ENCODE measurements at places on chromosomes 12 and 14.

DNA sequence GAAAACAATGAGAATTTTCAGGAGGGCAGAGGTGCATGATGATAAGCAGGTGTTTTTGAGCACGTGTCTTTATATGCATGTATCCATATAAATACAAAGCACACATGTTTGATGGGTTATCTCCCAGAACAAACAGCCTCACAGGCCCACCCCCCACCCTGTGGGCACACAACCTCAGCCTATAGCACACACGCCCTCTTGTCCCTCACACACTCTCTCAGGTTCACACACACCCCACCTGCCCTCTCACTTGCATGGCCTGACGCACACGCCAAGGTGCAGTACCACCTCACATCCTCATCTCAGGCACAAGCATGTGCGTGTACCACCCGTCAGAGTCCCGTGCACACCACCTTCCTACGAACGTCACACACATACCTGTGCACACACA lies 8.6 kb upstream of the KRT8 start:
- peaks cover 4% of the 10 kb centered on the region for H3K4me1 ChIP-seq
- H3K27ac ChIP-seq, result no peak overlapping the region
- H3K36me3 ChIP-seq, result no peaks in the 10 kb centered on the region
- DNase-seq, result no peak
- H3K27me3 ChIP-seq, result no peaks in the 10 kb centered on the region
- H3K4me3 ChIP-seq, result no peak overlapping the region

DNA sequence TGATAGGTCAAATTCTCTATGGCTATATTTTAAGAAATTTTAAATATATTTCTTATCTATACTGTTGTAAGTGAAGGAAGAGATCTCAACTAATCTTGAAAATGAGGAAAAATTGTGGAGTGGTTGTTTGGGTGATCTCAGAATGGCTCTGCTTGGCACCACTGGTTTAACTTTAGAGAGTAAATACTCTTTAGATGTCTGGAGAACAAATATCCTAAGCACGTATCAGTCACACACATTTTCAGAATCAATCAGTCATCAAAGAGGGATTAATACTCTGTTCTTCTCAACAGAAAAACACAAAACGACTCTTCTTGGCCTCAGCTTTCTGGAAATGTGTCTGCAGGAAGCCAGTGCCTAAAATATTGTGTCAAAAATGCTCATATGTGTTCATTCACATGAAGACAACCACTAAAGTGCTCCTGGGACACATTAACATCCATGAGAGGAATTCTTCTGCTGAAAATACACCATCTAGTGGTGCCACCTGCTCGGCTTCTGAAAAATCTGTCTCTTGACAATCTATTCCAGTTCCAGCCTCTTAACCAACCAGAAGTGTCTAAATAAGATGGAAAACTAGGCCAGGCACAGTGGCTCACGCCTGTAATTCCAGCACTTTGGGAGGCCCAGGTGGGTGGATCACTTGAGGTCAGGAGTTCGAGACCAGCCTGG lies 81.1 kb upstream of the CCDC198 start:
- H3K4me1 ChIP-seq, result no peaks in the 10 kb centered on the region
- H3K36me3 ChIP-seq, result no peaks in the 10 kb centered on the region
- no peaks in the 10 kb centered on the region for H3K27me3 ChIP-seq

- H3K36me3 ChIP-seq, result peaks cover 21% of the 10 kb centered on the region
- peaks cover 11% of the 10 kb centered on the region for H3K4me1 ChIP-seq
- H3K27ac ChIP-seq, result no peak overlapping the region
- no peak overlapping the region for H3K4me3 ChIP-seq
- no peaks in the 10 kb centered on the region for H3K27me3 ChIP-seq
Measured at GRCh38 chr12:11853126-11853525, 203.7 kb downstream of the ETV6 start.

GRCh38 chr12:79408689-79409088 lies 282.1 kb downstream of the PAWR start:
- no peaks in the 10 kb centered on the region for H3K36me3 ChIP-seq
- peak overlapping the region; percentile 63 for H3K27ac ChIP-seq

GRCh38 chr12:22610131-22610530 lies 14.8 kb upstream of the ETNK1 start:
- no peak for DNase-seq
- no peaks in the 10 kb centered on the region for H3K36me3 ChIP-seq
- no peaks in the 10 kb centered on the region for H3K4me1 ChIP-seq
- H3K4me3 ChIP-seq, result no peak overlapping the region
- no peaks in the 10 kb centered on the region for H3K27me3 ChIP-seq
- H3K27ac ChIP-seq, result no peak overlapping the region

DNA sequence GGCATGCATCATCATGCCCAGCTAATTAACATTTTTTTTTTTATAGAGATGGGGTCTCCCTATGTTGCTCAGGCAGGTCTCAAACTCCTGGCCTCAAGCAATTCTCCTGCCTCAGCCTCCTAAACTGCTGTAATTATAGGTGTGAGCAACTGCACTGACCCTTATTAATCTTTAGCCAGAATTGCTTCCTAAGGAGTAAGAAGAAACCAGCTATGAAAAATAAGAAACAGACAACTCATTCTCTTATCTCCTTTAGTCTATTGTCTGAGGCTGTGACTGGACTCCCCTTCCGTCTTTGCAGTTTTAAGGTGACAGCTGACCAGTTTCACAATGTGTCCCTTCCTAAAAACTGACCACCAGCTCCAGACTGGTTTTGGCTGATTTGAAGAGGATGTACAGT lies 52.4 kb downstream of the EMP1 start:
- no peak overlapping the region for H3K27ac ChIP-seq
- H3K27me3 ChIP-seq, result no peaks in the 10 kb centered on the region
- peaks cover 10% of the 10 kb centered on the region for H3K4me1 ChIP-seq
- H3K36me3 ChIP-seq, result no peaks in the 10 kb centered on the region

GRCh38 chr12:102681747-102682146 lies 201.4 kb upstream of the IGF1 start:
- H3K36me3 ChIP-seq, result no peaks in the 10 kb centered on the region
- no peaks in the 10 kb centered on the region for H3K27me3 ChIP-seq
- H3K27ac ChIP-seq, result no peak overlapping the region
- no peak overlapping the region for H3K4me3 ChIP-seq

GRCh38 chr12:112868459-112869041 lies 38.2 kb upstream of the OAS1 start:
- H3K4me1 ChIP-seq, result no peaks in the 10 kb centered on the region
- no peak overlapping the region for H3K27ac ChIP-seq
- no peaks in the 10 kb centered on the region for H3K36me3 ChIP-seq
- no peak overlapping the region for H3K4me3 ChIP-seq

GRCh38 chr14:93347850-93348249 lies 868 bp downstream of the COX8C start:
- DNase-seq, result no peak
- no peaks in the 10 kb centered on the region for H3K4me1 ChIP-seq
- H3K36me3 ChIP-seq, result no peaks in the 10 kb centered on the region
- H3K27ac ChIP-seq, result no peak overlapping the region

DNA sequence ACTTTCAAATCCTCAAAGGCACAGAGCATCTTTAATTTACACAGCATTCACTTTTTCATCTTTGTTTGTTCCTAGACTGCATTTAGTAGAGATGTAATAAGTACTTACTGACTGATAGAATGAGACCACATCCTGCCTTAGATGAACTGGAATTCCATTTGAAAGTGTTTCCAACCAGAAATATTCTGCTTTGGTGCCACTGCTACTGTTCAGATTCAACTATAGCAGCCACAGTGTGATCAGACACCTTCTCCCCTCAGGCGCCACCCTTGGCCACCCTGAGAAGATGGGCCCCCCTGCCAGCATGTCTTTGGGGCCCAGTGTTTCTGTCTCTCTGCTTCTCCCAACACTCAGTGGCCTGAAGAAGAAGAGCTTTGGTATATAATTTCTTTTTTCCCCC lies 449.1 kb downstream of the RAD51B start:
- peaks cover 3% of the 10 kb centered on the region for H3K4me1 ChIP-seq
- no peaks in the 10 kb centered on the region for H3K36me3 ChIP-seq
- no peak overlapping the region for H3K27ac ChIP-seq
- H3K4me3 ChIP-seq, result no peak overlapping the region
- DNase-seq, result peak; percentile 54

All from astrocyte (in vitro differentiated cells and primary cell).